ENCODE measurements at places on chromosomes 12 and 14. TPM values are rescaled to one million over a fixed set of nuclear protein-coding genes. Genes with fewer than 3 reads are reported as not detected.

Gene KRT72
- 0.17 TPM for total RNA-seq

Gene MNAT1
- 35.3 TPM for total RNA-seq

Gene MFAP5
- not detected for total RNA-seq

Gene PEBP1
- 128 TPM for total RNA-seq

Gene MORN3
- 3.7 TPM for total RNA-seq

Gene KIF5A
- total RNA-seq: 0.99 TPM

GRCh38 chr12:100199347-100200149, 1.1 kb upstream of the ACTR6 start:
- DNase-seq: peak; percentile 87

DNA sequence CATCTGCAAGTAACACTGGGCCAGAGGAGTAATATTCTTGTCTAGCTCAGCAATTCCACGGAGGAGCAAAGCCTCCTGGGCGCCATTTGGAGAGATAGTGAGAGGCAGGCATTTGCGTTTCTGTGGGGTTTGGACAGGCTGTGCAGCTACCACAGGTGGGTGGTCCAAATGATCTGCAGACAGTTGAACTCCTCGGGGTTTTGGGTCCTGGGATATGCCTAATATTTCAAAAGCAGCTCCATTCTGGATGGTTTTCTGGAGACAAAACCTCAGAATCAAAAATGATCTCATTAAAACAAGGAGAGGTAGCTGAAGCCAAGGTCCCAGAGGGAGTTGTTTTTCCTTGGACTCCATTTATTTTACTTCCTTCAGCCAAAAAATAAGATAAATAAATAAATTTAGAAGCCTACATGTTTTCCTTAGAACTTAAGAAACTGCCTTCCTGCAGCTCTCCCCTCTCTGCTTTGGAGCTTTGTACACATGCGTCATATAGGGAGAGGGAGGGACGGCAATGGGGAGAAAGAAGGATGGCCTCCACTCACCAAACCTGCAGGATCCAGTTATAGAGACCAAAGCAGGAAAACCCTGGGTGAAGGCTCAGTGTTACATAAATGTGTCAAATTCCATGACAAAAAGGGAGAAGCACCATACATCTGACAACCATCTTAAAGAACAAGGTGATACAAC, 227.3 kb upstream of the DAAM1 start:
- DNase-seq: no peak

GRCh38 chr12:108063192-108063591, 65.9 kb upstream of the WSCD2 start:
- DNase-seq: no peak

DNA sequence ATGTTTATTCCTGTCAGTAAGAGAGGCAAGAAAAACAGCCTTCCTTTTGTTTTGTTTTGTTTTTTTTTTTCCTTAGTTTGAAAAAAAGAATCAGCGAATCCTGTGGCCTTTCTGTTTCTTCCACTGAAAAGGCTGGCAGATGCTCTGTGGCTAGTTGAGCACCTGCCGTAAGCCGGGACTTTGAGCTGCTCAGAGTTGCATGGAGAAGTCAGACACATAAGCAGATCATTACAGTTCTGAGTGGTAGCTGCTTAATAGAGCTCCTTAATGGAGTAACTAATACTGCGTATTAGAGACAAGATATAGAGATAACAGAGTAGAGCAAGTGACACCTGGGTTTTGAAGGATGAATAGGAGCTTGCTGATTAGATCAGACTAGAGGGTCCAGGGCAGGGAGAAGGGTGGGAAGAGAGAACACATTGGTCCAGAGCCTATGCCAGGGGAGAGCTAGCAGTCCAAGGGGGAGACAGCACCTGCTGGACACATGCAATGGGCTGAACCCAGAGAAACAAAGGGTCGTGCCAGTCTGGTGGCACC, 129.4 kb downstream of the TSPAN9 start:
- DNase-seq: no peak

GRCh38 chr14:50757702-50758101, 73.3 kb downstream of the NIN start:
- DNase-seq: no peak

DNA sequence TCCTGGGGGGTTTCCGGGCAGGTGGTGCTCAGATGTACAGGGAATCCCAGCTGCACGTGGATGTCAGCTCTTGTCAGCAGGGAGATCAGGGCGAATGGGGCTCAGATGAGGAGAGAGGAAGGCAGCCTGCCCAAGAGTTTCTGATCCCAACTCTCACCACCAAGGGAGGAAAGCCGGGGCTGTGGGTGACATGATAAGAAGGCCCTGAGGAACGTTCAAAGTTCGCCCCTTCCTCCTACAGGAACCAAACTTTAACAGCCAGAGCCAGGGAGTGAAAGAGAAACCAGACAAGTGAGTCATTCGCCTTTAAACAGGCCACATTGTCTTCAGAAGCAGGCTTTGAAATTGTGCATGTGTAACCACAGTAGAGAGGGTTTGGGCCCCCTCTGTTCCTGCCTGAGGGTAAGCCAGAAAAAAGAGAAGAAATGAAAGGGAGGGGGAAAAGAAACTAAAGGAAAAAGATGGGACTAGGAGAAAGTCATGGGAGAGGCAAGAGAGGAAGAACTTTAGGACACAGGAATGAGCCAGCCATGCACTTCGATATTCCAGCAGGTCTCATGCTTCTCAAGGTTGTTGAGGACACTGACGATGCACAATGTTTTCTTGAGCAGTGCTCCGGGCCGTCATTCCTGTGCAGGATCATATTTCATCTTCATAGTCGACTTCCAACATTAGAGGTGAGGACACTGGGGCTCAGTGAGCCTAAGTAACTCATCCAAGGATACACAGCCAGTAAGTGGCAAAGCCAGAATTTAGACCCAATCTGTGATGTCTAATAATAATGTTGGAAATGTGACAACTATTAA, 691.4 kb upstream of the TBX3 start:
- no peak for DNase-seq

- DNase-seq: no peak
These were observed 18.6 kb upstream of the RIN3 start for GRCh38 chr14:92495027-92495426.

DNA sequence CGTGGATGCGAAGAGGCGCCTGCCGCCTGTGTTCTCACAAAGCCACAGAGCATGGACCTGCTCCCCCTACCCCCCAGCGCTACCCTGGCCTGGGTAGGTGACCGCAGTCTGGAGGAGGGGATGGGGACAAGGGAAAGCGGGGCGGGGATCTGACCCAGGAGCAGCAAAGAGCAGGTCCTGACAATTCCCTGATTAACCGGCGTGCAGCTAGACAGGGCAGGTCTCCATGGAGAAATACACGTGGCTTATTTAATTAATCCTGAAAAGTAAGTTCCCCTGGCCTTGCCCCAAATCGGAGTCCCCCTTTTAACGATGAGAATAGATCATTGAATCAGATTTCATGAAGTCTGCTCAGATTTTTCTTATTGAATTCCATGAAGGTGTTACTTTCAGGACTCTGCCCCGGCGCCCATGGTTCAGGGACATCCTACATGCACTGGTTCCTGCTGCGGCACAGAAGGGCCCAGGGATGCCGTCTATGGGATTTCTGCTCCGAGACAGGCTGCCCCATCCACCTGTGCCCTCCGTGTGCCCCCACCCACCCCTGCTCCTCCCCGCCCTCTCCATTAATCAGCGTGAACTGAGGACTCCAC, 251.0 kb upstream of the SFSWAP start:
- no peak for DNase-seq

DNA sequence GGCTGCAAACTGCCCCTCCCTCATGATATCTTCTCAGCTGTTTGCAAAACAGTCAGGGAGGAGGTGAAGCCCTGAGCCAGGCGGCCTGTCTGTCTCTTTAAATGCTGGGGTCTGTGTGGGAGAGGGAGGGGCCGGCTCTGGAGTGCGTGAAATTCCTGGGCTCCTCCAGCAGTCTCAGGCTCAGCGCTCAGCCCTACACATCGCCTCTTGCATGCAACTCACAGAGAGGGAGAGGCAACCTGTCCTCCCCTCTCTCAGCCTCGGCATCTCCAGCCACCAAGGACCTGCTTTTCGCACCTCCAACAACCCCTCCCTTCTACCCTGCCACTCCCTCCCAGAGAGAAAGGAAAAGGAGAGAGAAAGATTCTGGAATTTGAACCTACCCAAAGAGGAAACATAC, at the start of gene NRXN3:
Gene NRXN3, plus strand, starts transcription at position 171 of the 400 bp plus-strand sequence. CDS start 72,721 bp downstream, outside the sequence.
- DNase-seq: no peak

DNA sequence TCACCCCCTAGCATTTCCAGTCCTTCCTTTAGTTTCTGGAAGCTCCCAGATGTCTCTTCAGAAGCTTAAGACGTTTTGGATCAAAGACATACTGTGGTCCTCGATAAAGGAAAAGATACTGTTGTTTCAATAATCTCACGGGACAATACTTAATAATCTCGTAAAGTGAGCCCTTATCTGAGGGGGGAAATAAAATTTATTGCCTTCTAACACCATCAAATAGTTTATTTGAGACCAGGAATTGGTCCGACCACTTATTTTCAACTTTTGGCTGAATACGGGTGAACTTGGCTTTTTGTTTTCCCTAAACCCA, 640 bp upstream of the G2E3 start:
- DNase-seq: no peak

DNA sequence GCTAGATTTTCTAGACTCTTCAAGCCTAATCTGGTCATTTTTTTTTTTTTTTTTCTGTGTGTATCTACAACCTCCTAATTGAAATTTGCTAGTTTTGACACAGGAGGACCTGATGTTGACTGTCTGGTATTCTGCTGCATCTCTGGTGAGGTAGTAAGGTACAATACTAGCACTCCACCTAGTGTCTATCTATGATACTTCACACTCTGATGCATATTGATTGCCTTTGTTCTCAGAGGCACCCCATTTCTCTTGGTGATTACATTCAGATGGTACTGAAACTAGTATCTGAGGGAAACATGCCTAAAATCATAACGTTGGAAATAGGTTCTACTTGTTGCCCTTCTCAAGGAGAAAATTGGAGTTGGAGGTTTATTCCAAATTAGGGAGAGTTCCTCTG, 930.5 kb upstream of the NOVA1 start:
- DNase-seq: no peak

- no peak for DNase-seq
These were observed 4.4 kb upstream of the TNFAIP2 start for GRCh38 chr14:103118663-103119404.

DNA sequence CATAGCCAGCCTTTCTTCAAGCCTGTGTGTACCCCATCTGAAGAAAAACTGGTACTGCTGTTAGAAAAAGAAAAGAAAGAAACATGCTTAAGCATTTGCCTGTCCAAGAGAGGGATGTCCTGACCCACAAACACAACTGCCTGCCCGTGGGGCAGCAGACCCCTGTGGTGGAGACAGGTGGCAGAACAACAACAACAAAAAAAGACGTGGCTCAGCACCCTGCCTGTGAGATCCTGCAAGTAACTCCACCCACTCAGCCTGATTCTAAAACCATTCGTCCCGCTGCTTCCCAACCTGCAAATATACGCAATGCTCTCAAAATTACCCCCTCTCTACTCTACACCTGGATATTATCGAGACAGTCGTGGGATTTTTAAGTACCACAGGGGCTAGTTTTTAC, 64.9 kb upstream of the ZDHHC17 start:
- DNase-seq: no peak

DNA sequence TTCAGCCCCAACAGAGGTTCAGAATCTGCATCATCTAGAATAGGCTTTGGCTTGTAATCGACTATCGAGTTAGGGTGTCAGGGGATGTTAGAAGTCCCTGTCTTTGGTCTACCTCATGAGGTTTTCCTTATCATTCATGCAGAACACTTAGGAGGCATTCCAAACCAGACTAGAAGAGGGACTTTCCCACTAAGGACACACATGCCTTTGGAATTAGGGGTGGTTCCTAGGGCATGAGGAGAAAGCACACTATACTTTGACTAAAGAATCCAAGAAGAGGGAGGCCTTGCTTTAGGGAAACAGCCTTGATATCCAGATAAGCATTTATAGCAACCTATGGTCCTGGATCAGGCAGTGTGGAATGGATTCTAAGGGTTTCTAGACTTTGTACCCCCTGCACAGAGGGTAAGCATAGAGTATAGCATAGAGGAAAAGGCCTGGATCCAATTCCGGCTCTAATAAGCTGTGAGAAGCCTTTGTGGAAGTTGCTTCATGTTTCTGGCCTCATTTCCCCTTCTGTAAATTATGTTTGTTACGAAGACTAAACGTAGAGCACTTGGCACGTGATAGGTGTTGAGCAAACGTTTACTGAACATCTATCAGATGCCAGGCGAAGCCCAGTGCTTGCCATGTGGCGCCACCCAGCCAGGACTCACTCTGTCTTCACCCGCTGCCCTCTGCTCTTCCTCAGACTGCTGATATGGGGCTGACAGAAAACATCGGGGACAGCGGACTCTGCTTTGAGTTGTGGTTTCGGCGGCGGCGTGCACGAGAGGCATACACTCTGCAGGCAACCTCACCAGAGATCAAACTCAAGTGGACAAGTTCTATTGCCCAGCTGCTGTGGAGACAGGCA, 13.2 kb downstream of the ZNF219 start:
- DNase-seq: no peak

GRCh38 chr12:92803903-92804302, 101.1 kb downstream of the PLEKHG7 start:
- no peak for DNase-seq

DNA sequence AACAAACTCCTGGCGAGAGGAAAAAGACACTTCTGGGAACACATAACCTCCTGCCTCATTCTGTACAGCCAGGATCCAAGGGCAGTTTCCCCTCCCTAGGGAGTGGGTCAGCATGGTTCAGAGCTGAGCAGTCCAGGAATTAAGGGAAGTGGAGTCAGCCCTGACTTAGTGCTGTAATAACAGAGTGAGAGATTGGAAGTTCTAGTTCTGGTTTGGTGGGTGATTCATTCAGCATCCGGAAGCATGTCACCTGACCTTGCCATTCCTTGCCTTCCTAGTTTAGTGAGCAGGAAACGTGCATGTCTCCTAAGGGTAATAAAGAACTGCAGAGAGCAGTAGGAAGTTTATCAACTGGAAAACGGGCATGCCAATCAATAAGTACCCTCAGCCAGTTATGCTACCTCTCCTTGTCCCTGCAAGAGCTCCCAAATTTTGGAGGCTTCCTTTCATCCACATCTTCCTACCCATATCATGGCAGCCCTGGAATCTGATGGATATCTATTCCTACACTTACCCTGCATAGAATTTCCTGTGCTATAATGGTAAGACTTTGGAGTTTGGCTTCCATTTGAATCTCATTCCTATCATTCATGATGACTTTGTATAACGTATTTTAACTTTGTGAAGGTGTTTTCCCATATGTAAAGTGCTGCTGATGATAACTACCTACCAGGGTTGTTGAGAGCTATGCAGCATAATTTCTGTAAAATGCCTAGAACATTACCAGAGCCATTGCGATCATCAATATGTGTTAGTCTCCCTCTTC, 28.5 kb upstream of the MAGOHB start:
- no peak for DNase-seq

DNA sequence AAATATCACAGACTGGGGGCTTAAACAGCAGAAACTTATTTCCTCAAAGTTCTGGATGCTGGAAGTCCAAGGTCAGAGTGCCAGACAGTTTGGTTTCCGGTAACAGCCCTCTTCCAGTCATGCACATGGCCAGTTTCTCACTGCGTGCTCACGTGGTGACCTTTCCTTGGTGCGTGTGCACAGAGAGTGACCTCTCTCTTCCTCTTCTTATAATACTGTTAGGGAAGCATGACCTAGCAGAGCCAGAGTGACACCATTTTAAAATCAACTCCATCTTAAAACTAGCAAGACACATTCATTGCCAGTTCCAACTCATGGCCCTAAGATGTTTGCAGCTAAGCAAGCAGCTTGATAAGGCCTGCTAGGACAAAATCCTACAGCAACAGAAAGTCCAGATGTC, 221.5 kb upstream of the DAAM1 start:
- DNase-seq: no peak

All from activated CD4-positive, alpha-beta memory T cell treated with anti-CD3 and anti-CD28 coated beads for 36 hours (primary cell).